Pancreas (tissue), 10 donors: ENCODE measurements at places on chromosomes 4 and X. TPM values are rescaled to one million over a fixed set of nuclear protein-coding genes. Genes with fewer than 3 reads are reported as not detected.

Gene SEC24B
- 12.5 TPM for total RNA-seq

Gene NALF2
- total RNA-seq = 1.4 TPM

Gene SLC38A5
- 150 TPM for total RNA-seq

Gene IDS
- 24.4 TPM for total RNA-seq

Gene FGD1
- total RNA-seq = 2.3 TPM

Gene CYLC1
- not detected for total RNA-seq

Gene HMX1
- total RNA-seq = not detected

Gene RNF128
- 9.9 TPM for total RNA-seq

Gene RHOXF2B
- not detected for total RNA-seq

Gene GYG2
- total RNA-seq = 5.4 TPM

Gene BTC
- 2.2 TPM for total RNA-seq

DNA sequence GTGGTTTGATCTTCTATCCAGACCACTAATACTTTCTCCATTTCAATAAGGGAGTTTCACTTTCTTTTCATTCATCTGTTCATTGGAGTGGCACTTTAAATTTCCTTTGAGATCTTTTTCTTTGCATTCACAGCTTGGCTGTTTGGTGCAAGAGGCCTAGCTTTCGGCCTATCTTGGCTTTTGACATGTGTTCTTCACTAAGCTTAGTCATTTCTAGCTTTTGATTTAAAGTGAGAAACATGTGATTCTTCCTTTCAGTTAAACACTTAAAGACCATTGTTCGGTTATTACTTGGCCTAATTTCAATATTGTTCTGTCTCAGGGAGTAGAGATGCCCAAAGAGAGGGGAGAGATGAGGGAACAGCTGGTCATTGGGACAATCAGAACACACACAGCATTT, 24.3 kb downstream of the CXCL13 start:
- H3K27me3 ChIP-seq = no peaks in the 10 kb centered on the region
- no peaks in the 10 kb centered on the region for H3K4me1 ChIP-seq
- H3K4me3 ChIP-seq = no peak overlapping the region

DNA sequence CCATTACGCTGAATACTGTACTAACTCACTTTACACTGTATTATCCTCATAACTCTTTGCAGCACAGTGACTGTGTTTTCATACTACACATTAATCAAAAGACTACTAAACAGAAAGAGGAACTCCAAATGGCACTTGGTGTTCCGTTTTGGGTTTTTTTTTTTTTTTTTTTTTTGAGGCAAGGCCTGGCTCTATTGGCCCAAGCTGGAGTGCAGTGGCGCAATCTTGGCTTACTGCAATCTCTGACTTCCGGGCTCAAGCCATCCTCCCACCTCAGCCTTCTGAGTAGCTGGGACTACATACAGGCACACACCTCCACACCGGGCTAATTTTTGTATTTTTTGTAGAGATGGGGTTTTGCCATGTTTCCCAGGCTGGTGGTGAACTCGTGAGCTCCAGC, 10.7 kb downstream of the KLHL8 start:
- no peak for DNase-seq
- H3K4me3 ChIP-seq = peak overlapping the region; percentile 7
- H3K27me3 ChIP-seq = no peaks in the 10 kb centered on the region
- H3K36me3 ChIP-seq = no peaks in the 10 kb centered on the region
- no peaks in the 10 kb centered on the region for H3K4me1 ChIP-seq
- no peak overlapping the region for H3K27ac ChIP-seq

- H3K27ac ChIP-seq = no peak overlapping the region
- DNase-seq = no peak
- no peaks in the 10 kb centered on the region for H3K4me1 ChIP-seq
- H3K36me3 ChIP-seq = no peaks in the 10 kb centered on the region
These were observed 197.9 kb upstream of the PPP1R2C start for GRCh38 chrX:42975906-42976305.

DNA sequence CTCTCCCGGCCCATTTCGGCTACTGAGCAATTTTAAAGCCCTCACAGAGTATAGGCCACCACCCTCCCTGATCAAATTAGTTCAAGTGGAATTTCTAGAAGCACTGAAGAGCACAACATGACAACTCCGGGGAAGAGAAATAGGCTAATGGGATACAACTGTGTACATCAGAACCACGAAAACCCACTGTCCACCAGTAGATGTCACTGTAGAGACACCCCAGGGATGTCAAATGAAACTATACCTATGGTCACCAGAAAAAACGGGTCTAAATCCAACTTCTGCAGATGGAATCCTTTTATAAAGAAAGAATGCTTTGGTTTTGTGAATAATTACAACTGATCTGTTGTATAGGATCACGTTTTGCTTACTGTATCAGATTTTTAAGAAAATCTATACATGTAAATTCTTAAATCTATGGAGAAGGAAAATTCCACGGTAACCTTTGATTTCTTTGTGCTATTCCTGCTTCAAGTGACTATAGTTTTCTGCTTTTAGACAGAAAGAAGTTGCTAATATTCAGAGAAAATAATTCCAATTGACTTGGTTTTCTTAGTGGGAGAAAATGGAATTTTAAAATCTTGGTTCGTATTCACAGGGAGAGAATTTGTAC, 29.5 kb upstream of the MAP3K15 start:
- no peak overlapping the region for H3K4me3 ChIP-seq
- no peaks in the 10 kb centered on the region for H3K27me3 ChIP-seq
- DNase-seq = no peak
- no peaks in the 10 kb centered on the region for H3K4me1 ChIP-seq

DNA sequence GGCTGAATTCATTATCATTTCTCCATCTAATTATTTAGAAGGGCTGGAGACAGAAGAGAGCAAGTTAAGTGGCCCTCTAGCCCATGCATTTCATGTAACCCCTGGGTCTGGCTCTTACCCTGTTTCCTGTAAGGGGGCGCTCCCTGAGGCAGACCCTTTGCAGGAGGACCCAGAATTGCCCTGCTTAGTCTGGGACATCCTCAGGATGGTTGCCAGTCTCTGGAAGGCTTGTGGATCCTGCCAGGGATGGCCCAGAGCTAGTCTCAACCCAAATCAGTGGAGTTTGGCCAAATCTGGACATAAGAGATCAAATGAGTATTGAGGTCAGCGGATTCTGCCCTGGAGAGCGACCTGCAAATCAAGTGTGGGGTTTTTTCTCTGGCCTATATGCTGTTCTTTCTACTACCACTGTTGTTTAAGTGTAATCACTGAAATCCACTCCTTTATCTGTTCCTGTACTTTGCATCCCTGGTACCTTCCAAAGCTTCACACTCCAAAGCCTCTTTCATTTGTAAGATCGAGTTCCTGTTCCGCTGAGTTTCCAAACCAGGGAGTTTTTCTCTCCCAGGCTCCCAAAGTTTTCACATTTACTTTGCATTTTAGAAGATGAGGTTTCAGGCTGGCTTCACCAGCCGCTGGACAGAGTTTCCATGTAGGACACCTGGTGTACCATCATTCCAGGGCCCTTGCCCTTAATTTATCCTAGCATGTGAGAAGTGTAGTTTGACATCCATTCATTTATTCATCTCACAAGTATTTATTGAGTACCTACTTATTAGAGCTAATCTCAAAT, 6.3 kb downstream of the KLF3 start:
- H3K27me3 ChIP-seq = no peaks in the 10 kb centered on the region
- H3K36me3 ChIP-seq = no peaks in the 10 kb centered on the region
- no peak for DNase-seq
- H3K4me3 ChIP-seq = no peak overlapping the region
- peak overlapping the region; percentile 53 for H3K27ac ChIP-seq
- H3K4me1 ChIP-seq = peaks cover 74% of the 10 kb centered on the region

GRCh38 chrX:110407910-110408545, 49.4 kb downstream of the RTL9 start:
- no peak for DNase-seq
- no peak overlapping the region for H3K4me3 ChIP-seq
- no peaks in the 10 kb centered on the region for H3K27me3 ChIP-seq
- H3K36me3 ChIP-seq = no peaks in the 10 kb centered on the region
- H3K27ac ChIP-seq = no peak overlapping the region
- H3K4me1 ChIP-seq = no peaks in the 10 kb centered on the region

DNA sequence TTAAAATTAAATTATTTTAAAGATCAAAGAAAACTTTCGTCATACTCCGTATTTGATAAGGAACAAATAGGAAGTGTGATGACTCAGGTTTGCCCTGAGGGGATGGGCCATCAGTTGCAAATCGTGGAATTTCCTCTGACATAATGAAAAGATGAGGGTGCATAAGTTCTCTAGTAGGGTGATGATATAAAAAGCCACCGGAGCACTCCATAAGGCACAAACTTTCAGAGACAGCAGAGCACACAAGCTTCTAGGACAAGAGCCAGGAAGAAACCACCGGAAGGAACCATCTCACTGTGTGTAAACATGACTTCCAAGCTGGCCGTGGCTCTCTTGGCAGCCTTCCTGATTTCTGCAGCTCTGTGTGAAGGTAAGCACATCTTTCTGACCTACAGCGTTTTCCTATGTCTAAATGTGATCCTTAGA, at the start of gene CXCL8:
Gene CXCL8 (plus strand): TSS at position 217 of the 426 bp plus-strand sequence. CDS start 90 bp downstream, at position 307.
- no peaks in the 10 kb centered on the region for H3K36me3 ChIP-seq
- H3K4me1 ChIP-seq = no peaks in the 10 kb centered on the region
- no peak within 1 kb of the TSS for H3K4me3 ChIP-seq
- peak; percentile 45 for DNase-seq
- H3K27ac ChIP-seq = no peak within 1 kb of the TSS

DNA sequence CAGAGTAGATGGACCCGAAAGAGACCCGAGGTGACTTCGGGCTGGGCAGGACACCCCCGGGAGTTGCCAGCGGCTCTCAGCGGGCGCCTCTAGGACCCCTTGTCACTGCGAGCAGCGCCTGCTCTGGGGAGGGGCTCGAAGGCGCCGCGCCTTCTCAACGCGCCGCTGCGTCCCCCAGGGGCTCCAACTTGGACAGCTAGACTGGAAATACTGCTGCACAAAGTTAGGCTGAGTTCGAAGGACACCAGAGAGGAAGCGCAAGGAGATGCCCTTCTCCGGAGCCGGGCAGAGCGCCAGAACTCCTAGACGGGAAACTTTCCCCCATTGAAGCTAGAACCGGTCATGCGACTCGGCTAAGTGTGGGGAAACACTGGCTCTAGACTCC, 493 bp upstream of the KCNIP4 start:
- H3K4me3 ChIP-seq = peak overlapping the region; percentile 26
- H3K27me3 ChIP-seq = no peaks in the 10 kb centered on the region
- H3K27ac ChIP-seq = no peak overlapping the region
- H3K36me3 ChIP-seq = no peaks in the 10 kb centered on the region
- H3K4me1 ChIP-seq = no peaks in the 10 kb centered on the region

GRCh38 chr4:103011378-103012025, 8.0 kb downstream of the SLC9B1 start:
- peak; percentile 80 for DNase-seq
- no peaks in the 10 kb centered on the region for H3K27me3 ChIP-seq
- H3K4me1 ChIP-seq = peaks cover 18% of the 10 kb centered on the region
- H3K27ac ChIP-seq = peak overlapping the region; percentile 77
- H3K4me3 ChIP-seq = no peak overlapping the region
- no peaks in the 10 kb centered on the region for H3K36me3 ChIP-seq

DNA sequence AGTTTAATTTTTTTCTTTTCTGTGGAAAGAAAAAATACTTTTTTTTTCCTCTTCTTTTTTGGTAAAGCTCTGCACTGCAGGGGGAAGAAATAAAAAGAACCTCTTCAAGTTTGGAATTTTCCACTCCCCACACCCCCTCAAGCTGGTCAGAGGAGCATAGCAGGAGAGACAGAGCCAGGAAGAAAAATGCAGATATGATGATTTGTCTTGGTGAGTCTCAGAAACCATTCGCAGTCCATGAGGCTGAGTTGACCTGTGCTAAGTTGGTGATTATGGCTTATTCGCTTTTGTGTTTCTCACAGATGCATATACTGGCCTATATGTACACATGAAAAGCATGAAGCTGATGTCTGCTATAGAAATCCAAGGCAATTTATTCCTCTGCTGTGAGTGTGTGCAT, 205.9 kb downstream of the LDB2 start:
- no peak overlapping the region for H3K4me3 ChIP-seq
- no peak for DNase-seq
- H3K27ac ChIP-seq = no peak overlapping the region
- no peaks in the 10 kb centered on the region for H3K27me3 ChIP-seq
- no peaks in the 10 kb centered on the region for H3K36me3 ChIP-seq
- no peaks in the 10 kb centered on the region for H3K4me1 ChIP-seq

GRCh38 chr4:6368601-6369000, 99.0 kb downstream of the WFS1 start:
- no peak for DNase-seq
- no peak overlapping the region for H3K4me3 ChIP-seq
- H3K36me3 ChIP-seq = no peaks in the 10 kb centered on the region
- no peak overlapping the region for H3K27ac ChIP-seq

- no peaks in the 10 kb centered on the region for H3K36me3 ChIP-seq
- H3K4me1 ChIP-seq = no peaks in the 10 kb centered on the region
- no peak for DNase-seq
- H3K4me3 ChIP-seq = no peak overlapping the region
These were observed 138.3 kb downstream of the PDE5A start for GRCh38 chr4:119490335-119490734.

- no peak overlapping the region for H3K27ac ChIP-seq
- H3K27me3 ChIP-seq = no peaks in the 10 kb centered on the region
- no peaks in the 10 kb centered on the region for H3K4me1 ChIP-seq
- no peaks in the 10 kb centered on the region for H3K36me3 ChIP-seq
These were observed 200.2 kb downstream of the GUCY2F start for GRCh38 chrX:109281483-109282275.

GRCh38 chrX:7347465-7347864, 199.5 kb upstream of the PUDP start:
- H3K4me3 ChIP-seq = no peak overlapping the region
- no peaks in the 10 kb centered on the region for H3K36me3 ChIP-seq
- no peaks in the 10 kb centered on the region for H3K4me1 ChIP-seq
- no peaks in the 10 kb centered on the region for H3K27me3 ChIP-seq
- H3K27ac ChIP-seq = no peak overlapping the region

GRCh38 chrX:13898083-13898482, 81.2 kb upstream of the GPM6B start:
- H3K36me3 ChIP-seq = no peaks in the 10 kb centered on the region
- no peaks in the 10 kb centered on the region for H3K27me3 ChIP-seq
- no peak for DNase-seq
- no peak overlapping the region for H3K27ac ChIP-seq

- no peaks in the 10 kb centered on the region for H3K36me3 ChIP-seq
- H3K27me3 ChIP-seq = no peaks in the 10 kb centered on the region
- no peak for DNase-seq
- peak overlapping the region; percentile 76 for H3K4me3 ChIP-seq
These were observed 909 bp upstream of the SLAIN2 start for GRCh38 chr4:48340276-48340964.
